T follicular helper cell (primary cell): ENCODE measurements at places on chromosomes 6 and 20.

DNA sequence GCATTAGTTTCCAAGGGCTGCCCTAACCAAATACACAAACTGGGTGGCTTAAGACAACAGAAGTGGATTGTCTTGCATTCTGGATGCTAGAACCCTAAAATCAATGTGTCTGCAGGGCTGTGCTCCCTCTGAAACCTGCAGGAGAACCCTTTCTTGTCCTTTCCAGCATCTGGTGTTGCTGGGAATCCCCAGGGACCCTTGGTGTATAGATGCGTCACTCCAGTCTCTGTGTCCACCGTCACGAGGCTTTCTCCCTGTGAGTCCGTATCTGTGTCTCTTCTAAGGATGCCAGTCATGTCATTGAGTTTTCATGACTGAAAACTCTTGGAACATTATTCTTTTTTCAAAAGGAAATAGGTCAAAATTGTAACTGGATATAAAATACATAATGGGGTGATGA is 142.9 kb downstream of the RNASET2 start:
- no peak for DNase-seq

DNA sequence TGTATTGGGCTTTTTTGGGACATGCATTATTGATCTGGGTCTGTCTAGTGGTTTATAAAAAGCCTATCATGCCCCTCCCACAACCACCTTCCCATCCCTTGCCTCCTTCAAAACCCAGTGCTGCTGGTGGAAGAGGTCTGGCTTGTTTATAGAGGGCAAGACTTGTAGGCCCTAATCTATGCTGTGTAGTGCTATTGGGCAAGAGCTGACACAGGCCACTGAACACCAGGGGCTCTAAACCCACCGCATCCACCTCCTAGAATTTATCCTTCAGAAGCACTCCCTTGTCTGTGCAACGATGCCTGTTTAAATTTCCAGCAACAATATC is 30.9 kb downstream of the SULF2 start:
- no peak for DNase-seq

DNA sequence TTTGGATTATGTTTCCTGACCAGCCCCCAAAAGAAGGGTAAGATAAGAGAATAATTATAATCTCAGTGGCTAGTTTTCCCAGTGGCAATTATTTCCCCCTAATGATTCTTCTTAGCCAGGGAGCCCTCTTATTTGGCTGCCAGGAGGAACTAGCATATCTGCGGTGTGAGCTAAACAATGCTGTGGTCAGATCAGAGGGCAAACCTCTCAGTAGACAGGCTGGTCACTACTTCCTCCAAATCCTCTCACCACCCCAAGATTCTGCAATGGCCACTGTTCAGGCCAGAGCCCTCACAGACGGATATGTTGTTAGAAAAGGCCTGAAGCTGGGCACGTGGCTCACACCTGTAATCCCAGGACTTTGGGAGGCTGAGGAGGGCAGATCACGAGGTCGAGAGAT is 273.4 kb upstream of the SASH1 start:
- DNase-seq = no peak

GRCh38 chr6:166779381-166779780 is 152.3 kb upstream of the RPS6KA2 start:
- DNase-seq = no peak
